Skeletal muscle cell (primary cell): ENCODE measurements at places on chromosomes 1 and 21.

GRCh38 chr1:223133306-223133823, 9.7 kb downstream of the TLR5 start:
- DNase-seq, result no peak

- DNase-seq, result no peak
Measured at GRCh38 chr1:81287411-81288080, 513.2 kb upstream of the ADGRL2 start.

DNA sequence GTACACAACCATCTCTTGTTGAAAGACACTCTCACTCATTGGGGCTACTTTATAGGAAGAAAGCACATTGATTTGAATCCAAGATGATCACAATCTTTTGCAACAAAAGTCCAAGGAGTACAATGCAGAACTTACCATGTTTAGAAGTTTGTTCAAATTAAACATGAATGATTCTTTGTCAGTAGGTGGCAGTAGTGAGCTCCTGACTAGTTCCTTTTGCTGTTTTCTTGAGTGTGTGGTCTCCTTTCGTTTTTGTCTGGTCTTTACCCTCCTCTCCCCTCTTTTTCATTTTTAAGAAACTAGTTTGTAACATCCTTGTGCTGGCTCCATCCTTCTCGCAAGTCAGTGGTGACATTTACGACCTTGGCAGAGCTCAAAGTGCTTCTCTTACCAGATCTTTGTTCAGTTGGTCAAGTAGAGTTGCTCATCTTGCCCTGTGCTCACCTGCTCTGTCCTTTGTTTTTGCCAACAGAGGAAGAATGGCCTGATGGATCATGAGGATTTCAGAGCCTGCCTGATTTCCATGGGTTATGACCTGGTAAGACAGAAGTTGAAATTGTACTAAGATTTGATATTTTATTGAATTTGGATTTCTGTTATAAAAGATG, 35.7 kb upstream of the MTR start:
- no peak for DNase-seq

DNA sequence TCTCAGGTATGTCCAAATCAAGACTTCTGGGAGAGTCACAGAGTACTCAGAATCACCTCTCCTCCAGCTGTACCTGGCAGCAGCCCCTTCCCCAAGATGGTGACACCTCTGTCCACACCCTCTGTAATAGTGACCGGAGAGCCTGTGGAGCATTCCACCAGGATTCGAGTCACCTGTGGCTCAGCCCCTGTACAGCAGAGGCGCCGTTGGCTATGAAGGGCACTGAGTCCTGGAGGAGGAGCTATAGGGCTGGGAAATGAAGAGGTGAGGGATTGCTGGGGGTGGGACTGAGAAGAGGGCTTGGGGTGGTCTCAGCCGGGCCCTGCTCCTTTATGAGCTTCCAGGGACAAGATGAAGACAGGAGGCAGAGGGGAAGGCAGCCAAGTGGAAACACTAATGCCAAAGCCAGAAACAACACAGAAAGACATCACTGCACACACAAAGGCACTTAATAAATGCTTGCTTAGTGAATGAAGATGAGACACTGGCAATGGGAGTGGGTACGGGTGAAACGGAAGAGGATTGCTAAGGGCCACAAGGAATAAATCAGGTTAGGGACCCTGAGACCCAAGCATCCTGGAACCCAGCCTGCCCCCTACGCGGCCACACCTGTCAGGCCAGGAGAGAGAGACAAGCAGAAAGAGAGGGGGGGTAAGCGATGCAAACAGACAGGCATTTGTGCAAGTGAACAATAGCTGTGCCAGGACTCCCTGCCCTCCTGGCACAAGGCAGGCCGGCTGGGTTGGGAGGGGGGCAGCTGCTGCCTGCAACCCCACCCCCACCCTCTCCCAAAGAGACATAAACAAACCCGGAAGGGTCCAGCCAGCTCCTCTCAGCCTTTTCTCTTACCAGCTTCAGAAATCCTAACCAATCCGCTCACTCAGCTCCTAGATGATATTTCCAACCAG, 3.9 kb downstream of the ARHGEF2 start:
- no peak for DNase-seq

DNA sequence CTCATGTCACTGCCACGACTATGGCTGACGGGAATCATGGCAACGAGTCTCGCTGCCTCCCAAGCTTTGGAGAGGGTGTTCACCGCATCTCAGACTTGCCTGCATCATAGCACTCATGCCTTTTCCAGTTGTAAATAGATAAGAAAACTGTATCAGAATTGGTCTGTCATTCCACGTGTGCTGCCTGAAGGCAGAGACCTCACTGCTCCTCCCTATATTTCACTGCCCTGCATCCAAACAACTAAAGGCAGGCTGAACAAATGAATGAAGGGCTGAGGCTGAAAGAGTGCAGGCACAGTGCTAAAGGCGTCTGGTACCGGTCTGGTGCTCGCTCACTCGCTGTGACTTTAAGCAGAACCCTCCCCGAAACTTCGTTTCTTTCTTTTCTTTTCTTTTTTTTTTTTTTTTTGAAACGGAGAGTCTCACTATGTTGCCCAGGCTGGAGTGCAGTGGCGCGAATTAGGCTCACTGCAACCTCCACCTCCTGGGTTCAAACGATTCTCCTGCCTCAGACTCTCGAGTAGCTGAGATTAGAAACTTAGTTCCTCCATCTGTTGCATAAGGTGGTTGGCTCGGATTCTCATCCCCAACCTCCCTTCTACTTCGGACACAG, 542 bp downstream of the EIF2B3 start:
- DNase-seq, result no peak

GRCh38 chr1:25529518-25530185, 13.8 kb upstream of the LDLRAP1 start:
- no peak for DNase-seq

GRCh38 chr1:155913969-155914757, 3.0 kb upstream of the RIT1 start:
- DNase-seq, result no peak
